ENCODE measurements at places on chromosomes 11 and 22. TPM values are rescaled to one million over a fixed set of nuclear protein-coding genes. Genes with fewer than 3 reads are reported as not detected.

Gene MUC2
- total RNA-seq: not detected

Gene ARHGAP8
- 5.7 TPM for total RNA-seq

Gene KCNK4
- 0.14 TPM for total RNA-seq

Gene SYCE3
- not detected for total RNA-seq

Gene SCGB1A1
- total RNA-seq: not detected

Data from CD4-positive, alpha-beta T cell (primary cell).